Fibroblast of the aortic adventitia (primary cell): ENCODE measurements at places on chromosomes 3 and 15.

DNA sequence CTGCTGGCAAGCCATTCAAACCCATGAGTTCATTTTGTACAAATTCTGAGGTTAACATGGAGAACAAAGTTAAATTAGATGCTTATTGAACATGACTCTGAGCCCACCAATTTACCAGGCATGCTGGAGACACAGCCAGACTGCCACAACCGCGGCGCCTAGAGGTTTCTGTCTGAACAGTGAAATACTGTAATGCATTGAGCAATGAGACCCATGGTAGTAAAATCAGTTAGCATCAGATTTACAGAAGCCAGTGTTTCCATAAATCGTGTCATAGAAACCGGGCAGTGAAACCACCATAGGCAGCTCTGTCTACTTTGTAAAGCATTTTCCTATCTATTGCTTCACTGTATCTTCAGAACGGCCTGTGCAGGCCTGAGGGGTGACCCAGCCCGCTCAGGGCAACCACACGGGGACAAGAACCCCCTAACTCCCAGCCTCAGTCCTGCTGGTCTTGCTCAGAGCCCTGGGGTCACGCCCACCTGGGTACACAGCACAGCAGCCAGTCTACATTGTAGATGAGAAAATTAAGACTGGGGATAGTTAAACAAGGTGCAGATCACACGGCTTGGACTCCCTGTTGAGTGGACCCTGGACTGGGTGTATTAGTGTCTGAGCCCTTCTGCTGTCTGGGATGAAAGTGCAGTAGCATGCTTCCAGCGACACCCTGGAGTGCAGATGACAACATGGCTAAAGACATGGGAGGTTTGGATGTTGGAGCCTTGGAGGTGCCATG, 44.2 kb downstream of the MGLL start:
- DNase-seq: no peak

DNA sequence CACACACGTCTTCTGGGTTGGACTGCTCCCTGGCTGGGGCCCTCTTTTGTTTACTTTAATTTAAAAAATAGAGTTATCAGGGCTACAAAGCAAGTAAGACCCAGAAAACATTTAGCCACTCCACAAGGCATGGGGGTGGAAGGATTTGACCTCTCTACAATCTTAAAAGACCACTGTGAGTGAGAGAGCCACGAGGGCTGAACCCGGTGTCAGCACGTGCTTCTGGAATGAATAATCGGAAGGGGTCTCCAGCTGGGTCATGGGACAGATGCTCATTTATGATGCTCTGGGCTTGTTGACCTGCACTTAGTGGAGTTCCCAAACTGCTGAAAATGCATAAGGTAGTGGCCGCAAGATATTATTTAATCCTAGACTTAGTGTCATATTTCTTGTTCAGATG, 52.4 kb downstream of the EIF4E3 start:
- DNase-seq: no peak

DNA sequence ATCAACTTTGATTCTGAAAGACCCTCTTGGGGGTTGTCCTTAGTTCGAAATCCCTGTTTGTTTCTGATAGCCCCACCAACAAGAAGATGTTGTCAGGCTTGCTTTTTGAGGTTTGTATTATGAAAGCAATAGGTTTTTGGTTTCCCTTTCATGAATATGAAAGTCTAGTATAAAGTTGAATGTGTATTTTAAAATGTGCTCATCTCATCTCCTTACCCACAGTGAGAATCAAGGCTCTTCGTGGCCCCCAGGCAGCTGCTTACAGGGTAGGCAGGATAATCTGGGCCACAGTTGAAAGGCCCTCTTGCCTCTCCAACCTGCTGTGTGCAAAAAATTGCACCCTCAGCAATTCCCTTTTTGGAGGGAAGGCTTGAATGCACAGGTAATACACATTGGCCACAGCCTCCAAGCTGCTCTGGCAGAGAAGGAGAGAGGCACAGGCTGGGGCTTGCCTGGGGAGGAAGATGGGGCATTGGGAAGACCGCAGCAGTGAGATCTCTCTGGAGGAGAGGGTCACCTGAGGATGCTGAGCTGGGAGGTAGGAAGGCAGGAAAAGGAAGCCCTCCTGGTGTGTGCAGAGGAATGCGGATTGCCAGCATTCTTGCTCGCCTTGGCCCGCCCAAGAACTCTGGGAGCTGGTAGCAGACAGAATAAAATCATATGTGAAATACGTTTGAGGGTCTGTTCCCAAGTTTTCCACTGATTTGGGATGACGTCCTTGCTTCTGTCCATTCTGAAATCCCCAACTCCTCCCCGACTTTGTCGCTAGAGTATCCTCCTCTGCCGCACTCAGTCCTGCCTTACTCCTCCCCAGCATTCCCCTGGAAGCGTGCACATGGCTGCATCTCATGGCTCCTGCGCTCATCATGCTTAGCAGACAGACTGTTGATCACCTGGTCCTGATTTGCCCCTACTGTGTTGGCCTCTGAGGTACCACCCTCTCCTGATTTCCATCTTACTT, 196.4 kb downstream of the RPLP1 start:
- no peak for DNase-seq

DNA sequence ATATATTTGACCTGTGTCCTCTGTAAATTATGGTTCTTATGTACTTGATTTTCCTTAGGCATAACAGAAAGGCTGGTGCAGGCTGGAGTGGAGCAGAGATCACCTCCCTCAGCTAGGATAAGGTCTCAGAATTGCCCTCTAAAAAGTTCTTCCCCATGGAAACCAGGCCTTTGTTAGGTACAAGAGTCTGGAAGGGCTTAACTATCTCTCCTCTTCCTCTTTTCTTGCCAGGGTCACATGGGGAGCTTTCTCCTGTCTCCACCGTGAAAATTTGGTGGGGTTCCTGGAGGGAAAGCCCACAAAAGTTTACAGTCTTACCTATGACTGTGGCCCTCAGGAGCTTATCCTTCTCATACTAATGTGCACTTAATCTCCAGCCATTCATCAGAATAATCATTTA, 633.2 kb downstream of the MCTP2 start:
- no peak for DNase-seq

GRCh38 chr15:100944986-100945385, 25.8 kb downstream of the LRRK1 start:
- no peak for DNase-seq

GRCh38 chr3:158700559-158700958, 28.1 kb upstream of the LXN start:
- DNase-seq: peak; percentile 89

DNA sequence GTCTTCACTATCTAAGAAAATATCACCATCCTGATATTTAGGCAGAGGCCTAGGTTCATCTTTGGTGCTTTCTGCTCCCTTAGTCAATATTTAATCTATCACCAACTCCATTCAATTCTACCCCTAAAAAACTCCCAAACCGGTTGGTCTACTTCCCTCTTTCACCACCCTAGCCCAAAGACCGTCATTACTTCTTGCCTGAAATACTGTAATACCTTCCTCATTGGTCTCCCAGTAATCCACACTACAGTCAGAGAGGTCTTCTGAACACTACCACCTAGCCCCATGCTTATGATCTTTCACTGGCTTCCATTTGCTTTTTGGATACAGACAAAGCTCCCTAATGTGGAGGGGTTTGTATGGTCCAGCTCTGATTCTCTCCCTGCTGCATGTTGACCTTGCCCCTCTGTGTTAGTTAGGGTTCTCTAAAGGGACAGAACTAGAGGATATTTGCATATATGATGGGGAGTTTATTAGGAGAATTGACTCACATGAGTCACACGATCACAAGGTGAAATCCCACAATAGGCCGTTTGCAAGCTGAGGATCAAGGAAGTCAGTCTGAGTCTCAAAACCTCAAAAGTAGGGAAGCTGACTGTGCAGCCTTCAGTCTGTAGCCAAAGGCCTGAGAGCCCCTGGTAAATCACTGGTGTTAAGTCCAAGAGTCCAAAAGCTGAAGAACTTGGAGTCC, 36.4 kb upstream of the ATP2C1 start:
- DNase-seq: no peak

GRCh38 chr3:37141676-37142075, 32.7 kb downstream of the LRRFIP2 start:
- no peak for DNase-seq

DNA sequence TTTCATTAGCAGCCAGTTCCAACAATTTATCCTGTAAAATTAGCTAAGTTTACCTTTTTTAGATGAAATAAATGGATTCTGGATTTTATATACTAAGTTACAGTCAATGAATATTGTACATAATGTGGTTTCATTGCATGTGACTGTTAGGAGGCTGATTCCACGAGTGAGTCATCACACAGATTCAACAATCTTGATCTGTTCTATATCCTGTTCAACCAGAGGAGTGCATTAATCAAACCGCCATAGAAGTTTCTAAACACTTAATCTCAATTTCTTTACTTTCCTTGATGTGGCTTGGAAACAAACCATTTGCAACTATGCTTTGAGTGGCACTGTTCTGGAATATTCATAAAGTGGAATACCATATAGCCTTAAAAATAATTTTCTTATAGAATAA, 15.3 kb downstream of the DNAJC13 start:
- DNase-seq: peak; percentile 86

GRCh38 chr3:45795509-45795881, 841 bp downstream of the SLC6A20 start:
- DNase-seq: peak; percentile 22

DNA sequence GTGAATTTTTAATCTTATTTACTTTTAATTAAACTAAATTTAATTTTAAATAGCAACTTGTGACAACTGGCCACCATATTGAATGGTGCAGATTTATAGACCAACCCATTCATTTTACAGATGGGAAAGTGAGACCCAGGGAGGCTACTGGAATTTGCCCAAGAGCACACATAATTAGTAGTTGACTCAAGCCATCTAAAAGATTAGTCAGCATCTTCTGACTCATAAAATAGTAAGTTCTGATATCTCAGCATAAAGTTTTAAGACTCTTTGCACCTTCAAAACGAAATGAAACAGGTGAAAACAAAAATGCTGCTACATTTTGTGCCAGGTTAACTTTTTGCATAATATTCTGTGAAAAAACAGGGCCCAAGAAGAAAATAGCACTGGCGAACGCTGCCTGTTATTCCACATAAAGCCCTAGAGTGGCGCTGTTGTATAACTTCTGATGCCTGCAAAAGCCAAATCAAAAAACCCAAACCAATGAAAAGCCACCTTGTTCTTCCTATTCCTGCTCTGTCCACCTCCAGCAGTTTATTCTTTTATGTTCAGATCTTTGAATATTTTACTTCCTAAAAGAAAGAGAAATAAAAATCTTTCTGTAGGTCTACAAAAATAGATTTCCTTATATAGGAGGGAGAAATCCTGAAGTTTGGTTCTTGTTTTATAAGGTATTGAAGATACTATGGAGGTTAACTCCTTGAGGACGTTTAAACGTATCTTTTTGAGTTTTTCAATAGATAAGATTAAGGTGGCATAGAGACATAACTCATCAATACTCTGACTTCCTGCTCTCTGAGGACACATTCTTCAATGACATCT, 62.8 kb downstream of the OTOL1 start:
- DNase-seq: peak; percentile 36

DNA sequence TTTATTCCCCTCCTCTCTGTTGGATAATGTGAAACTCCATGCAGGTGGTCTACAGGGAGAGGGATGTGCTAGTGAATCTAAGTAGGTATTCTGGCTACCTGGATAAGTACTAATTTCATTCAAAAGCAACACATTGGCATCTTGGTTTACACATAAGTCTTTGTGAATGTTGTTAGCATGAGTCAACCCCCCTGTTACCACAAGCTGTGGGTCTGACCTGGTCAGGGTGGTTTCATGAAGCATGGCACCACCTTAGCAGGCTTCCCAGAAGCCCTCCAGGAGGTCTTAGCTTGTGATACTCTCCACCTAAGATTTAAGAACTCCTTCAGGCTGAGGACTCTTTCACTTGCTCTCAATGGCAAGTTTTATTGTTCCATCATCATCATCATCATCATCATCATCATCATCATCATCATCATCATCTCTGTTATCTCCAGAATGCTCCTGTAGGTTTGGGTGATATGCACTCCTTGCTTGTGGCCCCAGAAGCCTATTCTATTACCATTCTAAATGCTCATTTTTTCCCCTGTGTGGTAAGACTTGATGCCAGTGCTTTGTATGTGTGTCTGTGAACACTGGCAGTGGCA, 62.8 kb downstream of the EPHB1 start:
- DNase-seq: no peak

DNA sequence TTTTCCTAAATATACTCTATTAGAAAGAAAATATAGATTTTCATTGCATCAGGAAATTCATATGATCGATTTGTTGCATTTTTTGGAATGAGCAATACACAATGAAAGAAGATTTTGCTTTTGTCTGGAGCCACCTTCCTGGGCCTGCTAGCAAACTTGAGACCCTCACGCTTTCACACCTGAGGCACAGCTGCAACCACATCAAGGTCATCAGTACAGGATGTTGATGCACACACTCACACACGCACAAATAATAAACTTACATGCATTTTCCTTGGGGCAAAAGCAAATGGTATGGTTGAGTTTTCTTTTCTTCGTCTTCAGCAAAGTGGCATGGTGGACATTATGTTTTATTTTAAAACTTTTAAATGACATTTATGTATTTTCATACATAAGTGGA, 64.8 kb upstream of the SATB1 start:
- no peak for DNase-seq

- DNase-seq: peak; percentile 68
Measured at GRCh38 chr3:159872374-159873109, 116.1 kb upstream of the IL12A start.

- peak; percentile 84 for DNase-seq
Measured at GRCh38 chr3:134460965-134461364, 24.8 kb downstream of the ANAPC13 start.

- DNase-seq: peak; percentile 38
Measured at GRCh38 chr3:171980578-171981270, 58.7 kb upstream of the FNDC3B start.

GRCh38 chr15:69610277-69610676, 157.7 kb downstream of the RPLP1 start:
- DNase-seq: no peak
